Natural killer cell treated with Interleukin-12 subunit alpha and Interleukin-12 subunit beta and Interleukin-15 and Interleukin-18, amount 100 ng/mL, for 72 hours (primary cell): ENCODE measurements at places on chromosomes 11 and 22. TPM values are rescaled to one million over a fixed set of nuclear protein-coding genes. Genes with fewer than 3 reads are reported as not detected.

GRCh38 chr11:35735903-35736302 is 73.3 kb downstream of the TRIM44 start:
- no peaks in the 10 kb centered on the region for H3K27me3 ChIP-seq
- H3K4me1 ChIP-seq: peaks cover 25% of the 10 kb centered on the region
- DNase-seq: no peak
- H3K36me3 ChIP-seq: peaks cover 13% of the 10 kb centered on the region
- H3K27ac ChIP-seq: no peak overlapping the region

DNA sequence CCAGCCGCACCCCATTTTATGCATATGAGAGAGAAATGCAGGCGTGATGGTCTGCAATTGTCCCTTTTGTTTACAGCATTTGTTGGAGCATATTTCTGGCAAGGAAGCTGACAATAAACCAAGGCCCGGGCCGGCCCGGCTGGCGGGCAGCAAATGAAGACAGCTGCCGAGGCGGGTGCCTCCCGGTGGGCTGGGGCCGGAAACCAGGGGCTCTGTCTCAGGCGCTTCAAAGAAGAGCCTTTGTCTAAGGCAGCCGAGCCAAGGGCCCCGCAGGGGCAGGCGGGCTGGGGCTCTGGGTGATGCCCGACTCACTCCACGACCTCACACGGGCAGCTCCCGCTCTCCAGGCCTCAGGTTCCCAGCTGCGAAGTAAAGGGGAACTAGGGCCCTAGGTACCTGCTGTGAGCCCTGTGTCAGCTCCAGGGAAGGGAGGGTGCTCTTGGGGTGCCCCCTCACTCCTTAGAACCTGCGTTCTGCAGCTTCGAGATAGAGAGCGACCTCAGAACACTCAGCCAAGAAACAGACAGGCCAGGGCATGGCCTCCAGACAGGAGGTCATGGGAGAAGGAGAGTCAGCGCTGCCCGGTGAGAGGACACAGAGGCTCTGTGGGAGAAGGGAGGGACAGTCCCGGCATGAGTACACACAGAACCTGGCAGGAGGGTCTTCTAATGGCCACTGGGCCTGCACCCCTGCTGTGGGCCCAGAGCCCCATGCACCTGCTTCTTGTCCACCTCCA is 2.4 kb downstream of the LINC01488 start:
- no peak for DNase-seq
- no peaks in the 10 kb centered on the region for H3K36me3 ChIP-seq
- no peak overlapping the region for H3K4me3 ChIP-seq
- no peaks in the 10 kb centered on the region for H3K27me3 ChIP-seq

PANX1 gene
- total RNA-seq: 16.5 TPM

C11orf52 gene
- total RNA-seq: not detected
